CD4-positive, alpha-beta T cell treated with Interleukin-17A for 4 hours (primary cell): ENCODE measurements at places on chromosomes 2 and 18.

GRCh38 chr2:121043061-121043826 lies 241.8 kb downstream of the TFCP2L1 start:
- DNase-seq: no peak

GRCh38 chr2:232959139-232959538 lies 53.9 kb downstream of the NGEF start:
- no peak for DNase-seq

- DNase-seq: no peak
Measured at GRCh38 chr2:99382143-99382542, 45.0 kb downstream of the EIF5B start.

GRCh38 chr2:205720451-205720902 lies 38.2 kb downstream of the NRP2 start:
- DNase-seq: no peak

GRCh38 chr2:225600865-225601264 lies 201.4 kb downstream of the NYAP2 start:
- no peak for DNase-seq

DNA sequence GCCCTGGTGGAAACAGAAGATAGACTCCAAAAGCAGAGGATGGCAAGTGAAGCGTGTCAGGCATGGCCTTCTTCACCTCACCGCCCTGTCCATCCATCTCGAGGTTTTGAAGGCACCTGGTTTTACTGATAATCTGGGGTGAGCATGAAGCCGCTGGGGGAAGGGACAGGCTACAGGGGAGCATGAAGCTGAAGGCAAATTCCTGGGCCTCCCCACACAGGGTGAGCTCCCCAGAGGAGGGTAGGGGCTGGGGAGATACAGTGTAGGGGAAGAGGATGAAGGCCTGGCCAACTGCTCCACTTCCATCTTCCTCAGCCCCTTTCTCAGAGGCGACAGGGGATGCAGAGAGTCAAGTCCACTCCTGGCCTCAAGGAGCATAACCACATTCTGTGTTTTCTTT lies 228.3 kb upstream of the SMAD2 start:
- DNase-seq: no peak

DNA sequence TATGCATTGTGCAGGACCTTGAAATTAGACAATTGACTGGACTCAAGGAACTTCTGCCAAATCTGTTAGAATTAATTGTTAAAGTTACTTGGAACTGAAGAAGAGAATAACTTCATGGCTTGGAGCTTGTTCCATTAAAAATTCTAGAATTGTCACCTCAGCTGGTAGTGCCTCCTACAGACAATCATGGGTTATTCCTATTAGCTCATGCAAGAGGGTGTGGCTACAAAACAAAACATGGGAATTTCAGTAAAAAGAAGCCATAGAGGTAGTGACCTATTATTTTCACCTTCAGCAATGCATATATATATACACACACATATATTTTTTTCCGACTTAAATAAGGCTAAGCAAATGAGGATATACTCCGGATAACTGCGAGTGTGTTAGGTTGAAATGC lies 181.9 kb upstream of the DTNA start:
- no peak for DNase-seq

DNA sequence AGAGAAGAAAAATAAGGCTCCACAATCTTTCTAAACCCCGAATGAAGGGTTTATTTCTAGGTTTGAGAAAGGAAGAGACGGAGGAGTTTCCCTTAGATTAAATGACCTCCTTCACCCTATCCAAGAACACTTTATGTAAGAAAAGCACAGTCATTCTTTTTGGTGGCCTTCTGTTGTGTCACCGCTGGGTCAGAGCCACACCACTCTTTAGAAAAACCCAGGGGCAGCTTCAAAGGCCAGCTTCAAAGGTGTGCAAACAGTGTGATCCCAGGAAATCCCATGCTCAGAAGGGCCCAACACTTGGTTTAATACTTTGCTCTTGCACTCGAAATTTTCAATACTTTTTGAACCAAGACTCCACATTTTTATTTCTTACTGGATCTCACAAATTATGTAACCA lies 7.1 kb downstream of the ST8SIA3 start:
- DNase-seq: no peak

DNA sequence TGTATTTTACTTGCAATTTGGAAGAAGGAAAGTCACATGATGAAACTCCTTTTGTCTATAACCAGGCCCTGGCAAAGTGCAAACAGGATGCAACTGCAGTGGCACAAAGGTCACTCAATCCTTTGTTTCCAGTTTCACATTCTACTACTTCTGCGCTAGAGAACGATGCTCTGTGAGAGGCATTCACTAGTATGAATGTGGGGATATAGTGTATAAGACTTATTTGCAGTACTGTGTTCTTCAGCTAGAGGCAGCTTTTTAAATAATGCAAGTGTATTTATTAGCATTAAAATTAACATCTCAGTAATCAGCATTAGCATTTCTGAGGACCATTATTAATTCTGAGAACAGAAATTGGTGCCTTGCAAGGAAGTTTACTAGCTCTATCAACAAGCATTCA lies 68.9 kb downstream of the PRPF40A start:
- DNase-seq: no peak

- no peak for DNase-seq
Measured at GRCh38 chr2:76323381-76323780, 612.7 kb upstream of the GCFC2 start.

GRCh38 chr18:41873730-41874129 lies 81.3 kb upstream of the PIK3C3 start:
- no peak for DNase-seq

DNA sequence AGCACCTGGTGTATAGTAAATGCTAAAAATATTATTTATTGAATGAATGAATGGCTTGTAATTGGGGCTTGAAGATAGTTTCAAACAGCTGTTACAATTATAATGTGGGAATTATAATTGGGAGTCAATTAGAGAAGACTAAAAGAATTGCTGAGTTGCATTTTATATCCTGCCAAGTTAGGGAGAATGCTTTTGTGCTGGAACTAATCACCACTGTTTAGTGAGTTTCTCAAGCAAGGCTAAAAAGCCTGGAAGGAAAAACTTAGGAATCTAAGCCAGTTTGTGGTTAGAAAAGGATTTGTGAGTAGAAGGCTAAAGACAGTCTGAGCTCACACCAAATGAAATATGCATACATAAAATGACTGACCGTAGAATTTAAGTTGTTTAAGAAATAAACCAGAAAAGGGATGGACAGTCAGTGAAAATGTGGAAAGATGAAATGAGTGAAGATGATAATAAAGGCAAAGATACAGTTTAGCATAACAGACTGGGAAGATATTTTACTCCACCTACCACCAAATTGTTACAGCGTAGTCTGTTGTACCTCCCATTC lies 647.7 kb upstream of the FSHR start:
- no peak for DNase-seq

DNA sequence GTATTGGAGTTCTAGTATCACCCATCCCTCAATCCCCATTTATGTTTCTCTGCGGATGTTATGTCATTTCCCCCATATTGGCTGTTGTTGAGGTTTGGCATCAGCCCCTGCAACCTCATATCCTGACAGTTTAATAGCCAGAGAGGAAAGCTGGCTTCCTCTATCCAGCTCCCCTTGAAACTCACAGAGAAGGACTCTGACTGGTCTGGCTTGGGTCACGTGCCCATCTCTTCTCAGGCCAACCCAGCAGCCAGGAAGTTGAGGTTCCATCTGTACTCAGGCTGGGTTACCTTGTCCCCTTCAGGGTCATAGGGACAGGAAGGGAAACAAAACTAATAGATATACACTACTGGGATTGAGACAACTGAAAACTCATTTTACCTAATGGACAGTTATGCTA lies 148.0 kb upstream of the SLC14A2 start:
- no peak for DNase-seq

- DNase-seq: no peak
Measured at GRCh38 chr18:38250971-38251370, 685.4 kb upstream of the CELF4 start.

DNA sequence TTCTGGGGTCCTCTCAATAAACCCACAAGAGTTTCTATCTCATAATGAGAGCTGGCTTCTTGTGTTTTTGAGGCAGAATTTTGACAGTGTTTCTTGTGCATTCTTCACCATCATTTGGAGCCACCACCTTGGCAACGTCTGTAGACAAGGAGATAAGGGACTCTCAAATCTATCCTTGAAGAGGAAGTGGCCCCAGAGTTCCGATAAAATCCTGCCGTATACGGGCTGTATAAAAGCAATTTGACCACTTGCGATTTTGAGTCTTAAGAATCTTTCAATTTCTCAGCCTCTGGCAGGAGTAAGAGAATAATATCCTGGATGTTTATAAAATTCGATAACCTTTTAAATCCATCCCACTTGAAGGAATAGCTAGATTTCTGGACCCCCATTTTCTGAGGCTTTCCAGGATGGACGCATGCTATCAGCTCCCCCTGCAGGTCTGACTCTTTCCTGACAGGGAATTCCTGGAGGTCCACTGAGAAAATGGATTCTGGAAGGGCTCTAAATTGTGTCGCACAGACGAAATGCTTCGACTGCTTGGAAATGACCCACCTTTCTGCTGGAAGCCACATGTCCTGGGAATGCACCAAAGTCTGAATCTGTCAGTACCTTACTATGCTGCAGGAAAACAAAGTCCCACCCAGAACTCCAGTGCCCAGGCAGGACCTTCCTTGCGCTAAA lies 54.1 kb downstream of the E2F6 start:
- DNase-seq: peak; percentile 16

GRCh38 chr2:96105152-96105915 lies 11.0 kb downstream of the ADRA2B start:
- no peak for DNase-seq

DNA sequence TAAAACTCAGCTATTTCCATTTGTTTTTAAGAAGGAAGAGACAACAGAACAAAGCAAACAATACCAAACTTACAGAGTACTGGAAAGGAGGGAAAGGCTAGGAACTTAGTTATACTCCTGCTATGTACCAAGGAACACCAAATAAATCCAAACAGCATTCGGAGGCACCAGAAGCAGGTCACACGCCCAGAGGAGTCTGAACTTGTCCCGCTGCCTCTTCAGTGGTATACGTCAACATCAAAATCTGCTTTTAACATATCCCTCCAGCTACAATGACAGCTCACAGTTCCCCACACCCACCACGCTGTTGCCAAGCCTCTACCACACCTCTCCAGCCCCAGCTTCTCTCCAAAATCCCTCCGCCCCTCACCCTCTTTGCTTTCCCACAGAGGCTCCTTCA lies 17.3 kb downstream of the C2orf76 start:
- DNase-seq: no peak

- DNase-seq: no peak
Measured at GRCh38 chr2:55885127-55885943, 38.2 kb downstream of the EFEMP1 start.

DNA sequence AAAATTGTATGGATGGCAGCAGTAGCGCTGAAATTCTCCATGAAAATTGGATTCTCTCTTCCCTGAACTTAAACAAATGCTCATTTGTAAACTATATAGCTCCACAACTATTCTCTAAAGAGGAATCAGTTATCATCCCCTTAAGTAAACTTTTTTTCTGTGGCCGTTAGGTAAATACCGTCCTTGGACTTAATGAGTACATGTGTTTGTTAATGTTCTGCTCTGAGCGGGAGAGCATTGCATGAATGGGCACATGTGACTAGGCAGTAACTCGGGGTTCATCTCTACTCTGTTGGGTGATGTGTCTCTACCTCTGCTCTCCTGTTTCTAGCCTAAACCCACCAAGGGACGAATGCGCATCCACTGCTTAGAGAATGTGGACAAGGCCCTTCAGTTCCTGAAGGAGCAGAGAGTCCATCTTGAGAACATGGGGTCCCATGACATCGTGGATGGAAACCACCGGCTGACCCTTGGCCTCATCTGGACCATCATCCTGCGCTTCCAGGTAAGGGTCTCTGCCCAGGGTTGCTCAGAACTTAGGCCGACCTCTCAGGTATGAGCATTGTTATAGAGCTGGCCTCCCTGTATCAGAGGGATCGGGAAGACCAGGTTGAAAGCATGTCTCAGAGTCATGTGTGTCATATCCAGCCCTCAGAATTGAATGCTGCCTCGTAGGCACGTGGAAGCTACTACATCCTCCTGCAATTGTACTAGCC lies 111.5 kb upstream of the EML6 start:
- DNase-seq: no peak

DNA sequence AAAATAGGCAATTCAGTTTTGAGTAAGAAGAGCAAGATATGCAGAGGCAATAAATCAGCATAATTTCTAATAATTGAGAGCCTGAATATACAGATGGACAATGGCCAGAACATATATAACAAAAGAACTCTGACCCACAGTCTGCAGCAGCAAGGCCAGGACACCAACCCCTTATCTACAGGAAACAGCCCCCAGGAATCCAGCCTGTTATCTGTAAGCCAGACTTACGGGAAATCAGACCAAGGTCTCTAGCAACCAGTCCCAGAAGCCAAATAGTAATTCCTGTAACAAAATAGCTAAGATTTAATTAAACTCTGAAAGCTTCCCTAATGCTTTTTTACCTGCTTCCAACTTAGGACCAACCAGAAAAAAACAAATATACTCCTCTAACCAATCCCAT lies 434.5 kb upstream of the GYPC start:
- no peak for DNase-seq

DNA sequence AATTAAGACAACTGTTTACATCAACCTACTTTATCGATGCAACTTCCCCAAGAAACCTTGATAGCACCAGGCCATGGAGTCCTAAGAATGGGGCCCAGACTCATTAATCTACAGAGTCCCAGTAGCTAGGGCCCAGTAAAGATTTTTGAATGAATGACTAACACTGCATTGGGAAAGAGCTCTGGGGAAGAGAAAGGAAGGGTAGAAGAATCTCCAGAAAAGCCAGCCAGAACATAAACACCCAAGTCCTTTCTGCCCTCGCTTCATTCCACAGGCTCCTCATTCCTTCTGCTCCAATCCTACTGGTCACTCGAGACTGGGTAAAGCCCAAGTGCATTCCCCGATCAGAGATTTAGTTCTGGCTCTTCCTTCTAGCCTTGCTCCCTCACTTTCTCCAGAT lies 44.3 kb downstream of the CYRIA start:
- no peak for DNase-seq
